ENCODE measurements at places on chromosomes 12 and 14.

DNA sequence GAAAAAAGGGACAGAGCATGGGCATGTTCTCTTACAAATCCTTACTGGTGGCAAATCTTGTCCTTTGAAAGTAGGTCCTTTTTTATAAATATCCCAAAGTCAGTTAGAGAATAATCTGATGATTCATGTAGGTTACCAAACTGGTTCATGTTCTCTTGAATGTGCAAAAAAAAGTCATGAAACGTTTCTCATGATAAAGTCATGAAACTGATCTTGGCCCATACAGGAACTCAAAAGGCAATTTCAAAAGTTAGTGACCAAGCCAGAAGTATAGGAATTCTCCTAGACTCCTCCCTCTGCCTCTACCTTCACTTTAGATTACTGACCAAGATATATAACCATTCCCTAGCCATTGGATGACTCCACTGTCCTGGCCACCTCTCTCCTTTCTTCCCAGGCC is 27.3 kb upstream of the SPTSSA start:
- no peak for DNase-seq

GRCh38 chr12:101789171-101789570 is 41.6 kb downstream of the GNPTAB start:
- DNase-seq, result no peak

GRCh38 chr12:20483776-20484175 is 115.4 kb downstream of the PDE3A start:
- DNase-seq, result no peak

DNA sequence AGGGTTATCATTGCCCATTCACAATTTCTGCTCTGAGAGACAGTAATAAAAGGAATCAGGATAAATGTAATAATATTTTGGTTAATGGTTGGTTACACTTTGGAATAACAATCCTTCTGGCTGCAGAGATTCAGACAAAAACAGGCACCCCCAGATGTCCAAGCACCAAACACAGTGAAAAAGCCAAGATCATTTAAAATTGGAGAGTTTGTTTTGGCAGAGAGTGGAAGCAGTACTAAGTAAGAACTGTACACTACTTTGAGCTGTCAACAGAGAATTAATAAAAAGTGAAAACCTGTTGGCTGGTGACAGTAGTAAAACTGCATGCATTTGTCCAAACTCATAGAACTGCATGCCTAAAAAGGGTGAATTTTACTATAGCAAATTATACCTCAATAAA is 15.6 kb upstream of the IL22 start:
- no peak for DNase-seq

GRCh38 chr14:31785574-31785973 is 224.4 kb downstream of the NUBPL start:
- DNase-seq, result no peak

DNA sequence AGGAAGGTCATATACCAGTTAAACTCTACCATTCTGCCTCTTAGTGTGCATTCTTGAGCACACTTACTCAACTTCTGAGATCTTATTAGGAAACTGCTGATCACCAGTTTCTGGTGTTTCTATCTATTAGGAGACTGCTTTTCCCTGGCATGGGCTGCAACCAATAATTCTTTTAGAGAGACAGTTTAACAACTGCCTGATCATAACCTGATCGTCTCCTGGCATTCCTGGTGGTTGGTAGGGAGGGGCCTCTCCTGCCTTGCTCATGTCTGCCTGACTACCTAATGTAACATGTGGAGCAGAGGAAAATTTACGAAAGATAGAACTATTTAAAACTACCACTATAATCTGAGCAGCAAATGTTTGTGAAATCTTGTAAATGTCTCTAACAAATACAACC is 75.3 kb upstream of the MGAT4C start:
- no peak for DNase-seq

DNA sequence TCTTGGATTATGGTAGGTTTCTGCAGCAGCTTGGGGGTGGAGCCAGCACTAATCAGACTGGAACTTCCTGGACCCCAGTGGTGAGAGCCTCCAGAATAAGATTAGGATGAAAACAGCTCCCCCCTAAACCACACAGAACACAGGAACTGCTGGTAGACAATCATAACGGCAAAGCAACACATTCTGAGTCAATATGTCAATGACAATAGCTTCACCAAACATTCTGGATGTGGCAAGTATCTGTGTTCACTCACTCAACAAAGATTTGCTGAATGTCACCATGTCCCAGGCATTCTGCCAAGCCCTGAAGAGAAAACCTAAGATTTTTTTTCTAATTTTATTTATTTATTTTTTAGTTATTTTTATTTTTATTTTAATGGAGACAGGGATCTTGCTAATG is 65.2 kb downstream of the LRRC74A start:
- DNase-seq, result no peak

GRCh38 chr14:76774821-76775694 is 13.8 kb downstream of the VASH1 start:
- no peak for DNase-seq

GRCh38 chr12:59164991-59165718 is 244.9 kb upstream of the LRIG3 start:
- no peak for DNase-seq

DNA sequence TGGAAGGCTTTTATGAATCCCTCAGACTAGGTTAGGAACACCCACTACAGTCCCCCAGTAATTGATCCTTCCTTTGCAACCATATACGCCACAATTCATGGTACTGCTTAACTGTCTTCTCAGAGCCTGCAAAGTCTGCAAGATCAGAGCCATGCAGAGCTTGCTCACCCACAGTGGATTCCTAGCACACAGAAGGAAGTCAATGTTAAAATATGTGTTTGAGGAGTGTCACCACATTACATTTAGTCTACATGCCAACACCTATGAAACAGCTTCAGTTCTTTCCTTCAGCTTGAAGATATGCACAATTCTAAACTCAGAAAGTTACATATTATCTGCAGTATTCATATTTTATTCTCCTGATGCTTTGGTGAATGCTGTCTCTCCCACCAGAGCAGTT is 138.5 kb downstream of the NDUFA12 start:
- no peak for DNase-seq

GRCh38 chr14:78725086-78725485 is 554.9 kb downstream of the NRXN3 start:
- no peak for DNase-seq

GRCh38 chr12:98786653-98787052 is 141.6 kb downstream of the APAF1 start:
- DNase-seq, result no peak

GRCh38 chr12:52427083-52427482 is 7.1 kb downstream of the KRT75 start:
- no peak for DNase-seq

- DNase-seq, result no peak
Observed at GRCh38 chr12:46664761-46665287, 161.0 kb downstream of the SLC38A4 start.

- no peak for DNase-seq
Observed at GRCh38 chr14:88790501-88791251, 2.1 kb downstream of the EML5 start.
